Activated naive CD8-positive, alpha-beta T cell treated with anti-CD3 and anti-CD28 coated beads for 36 hours (primary cell): ENCODE measurements at places on chromosomes 1 and 21. TPM values are rescaled to one million over a fixed set of nuclear protein-coding genes. Genes with fewer than 3 reads are reported as not detected.

- H3K4me1 ChIP-seq = peaks cover 36% of the 10 kb centered on the region
- no peak overlapping the region for H3K27ac ChIP-seq
- peak overlapping the region; percentile 25 for H3K4me3 ChIP-seq
These were observed 7.9 kb upstream of the IBA57 start for GRCh38 chr1:228157729-228158126.

DNA sequence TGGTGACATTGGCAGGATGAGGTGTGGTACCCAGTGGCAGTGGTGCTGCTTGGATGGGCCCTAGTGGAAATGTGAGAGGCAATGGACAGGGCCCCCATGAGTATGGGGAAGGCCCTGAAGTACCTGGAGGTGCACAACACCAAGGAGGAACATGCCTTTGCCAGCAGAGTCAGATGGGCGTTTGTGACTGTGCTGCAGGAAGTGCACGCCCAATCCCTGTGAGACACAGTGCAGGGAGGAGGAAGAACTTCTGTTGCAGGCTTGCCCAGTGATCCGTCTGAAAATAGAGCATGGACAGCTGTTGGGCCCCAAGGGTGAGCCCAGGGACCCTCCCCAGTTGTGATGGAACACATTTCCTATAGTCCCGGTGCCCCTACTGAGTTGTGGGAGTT lies 42.7 kb downstream of the GJA5 start:
- DNase-seq = no peak
- peaks cover 29% of the 10 kb centered on the region for H3K27me3 ChIP-seq
- H3K36me3 ChIP-seq = no peaks in the 10 kb centered on the region
- no peak overlapping the region for H3K4me3 ChIP-seq
- no peaks in the 10 kb centered on the region for H3K4me1 ChIP-seq

DNA sequence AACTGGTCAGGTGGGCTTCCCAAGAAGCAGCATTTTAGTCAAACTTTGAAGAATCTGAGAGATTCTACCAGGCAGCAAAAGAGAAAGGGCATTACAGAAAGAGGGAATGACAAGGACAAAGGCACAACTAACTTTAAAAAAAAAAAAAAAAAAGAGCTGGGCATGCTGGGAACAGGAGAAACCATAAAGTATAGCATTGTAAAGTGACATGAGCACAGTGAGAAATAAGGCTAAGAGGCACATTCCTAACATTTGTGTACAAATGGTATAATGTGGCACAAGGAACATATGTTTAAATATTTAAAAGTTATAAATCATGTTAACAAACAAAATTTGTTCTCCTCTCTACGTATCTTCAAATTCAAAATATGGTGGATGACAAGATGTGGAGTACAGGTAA lies 69.6 kb downstream of the CLCA4 start:
- DNase-seq = no peak
- H3K36me3 ChIP-seq = peaks cover 7% of the 10 kb centered on the region
- peaks cover 5% of the 10 kb centered on the region for H3K4me1 ChIP-seq
- peaks cover 10% of the 10 kb centered on the region for H3K27me3 ChIP-seq
- H3K4me3 ChIP-seq = no peak overlapping the region

GRCh38 chr1:21069549-21069948 lies 107.1 kb downstream of the EIF4G3 start:
- peaks cover 3% of the 10 kb centered on the region for H3K36me3 ChIP-seq
- H3K27me3 ChIP-seq = no peaks in the 10 kb centered on the region
- no peak overlapping the region for H3K27ac ChIP-seq
- H3K4me3 ChIP-seq = no peak overlapping the region
- DNase-seq = no peak

GRCh38 chr1:233543338-233544255 lies 70.3 kb upstream of the KCNK1 start:
- no peaks in the 10 kb centered on the region for H3K36me3 ChIP-seq
- no peak overlapping the region for H3K27ac ChIP-seq
- H3K27me3 ChIP-seq = peaks cover 8% of the 10 kb centered on the region
- no peaks in the 10 kb centered on the region for H3K4me1 ChIP-seq

GRCh38 chr21:19609611-19610010 lies 1206.0 kb upstream of the TMPRSS15 start:
- H3K27ac ChIP-seq = no peak overlapping the region
- no peak overlapping the region for H3K4me3 ChIP-seq
- no peaks in the 10 kb centered on the region for H3K36me3 ChIP-seq
- H3K4me1 ChIP-seq = no peaks in the 10 kb centered on the region
- H3K27me3 ChIP-seq = peaks cover 4% of the 10 kb centered on the region

GRCh38 chr1:156627313-156627880 lies 8.2 kb downstream of the HAPLN2 start:
- no peak for DNase-seq
- H3K27ac ChIP-seq = no peak overlapping the region
- H3K27me3 ChIP-seq = peaks cover 80% of the 10 kb centered on the region

DNA sequence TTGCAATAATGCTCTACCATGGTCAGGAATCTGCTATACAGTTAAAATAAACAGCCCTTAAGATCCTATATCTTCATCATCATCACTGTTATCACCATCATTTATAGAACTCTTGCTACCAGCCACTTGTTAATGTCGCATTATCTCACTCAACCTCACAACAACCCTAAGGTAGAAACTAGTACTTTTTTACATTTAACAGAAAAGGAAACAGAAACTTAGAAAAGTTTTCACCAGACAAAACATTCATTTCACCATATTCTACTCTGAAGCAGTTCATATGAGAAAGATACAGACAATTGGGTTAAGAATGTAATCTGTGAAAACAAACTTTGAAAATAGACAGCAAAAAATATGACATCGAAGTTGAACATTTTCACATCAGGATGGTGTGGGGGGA lies 262.6 kb downstream of the ATG4C start:
- H3K36me3 ChIP-seq = no peaks in the 10 kb centered on the region
- no peak for DNase-seq
- H3K4me1 ChIP-seq = no peaks in the 10 kb centered on the region

The ZSWIM5 gene
- total RNA-seq = 0.37 TPM

DNA sequence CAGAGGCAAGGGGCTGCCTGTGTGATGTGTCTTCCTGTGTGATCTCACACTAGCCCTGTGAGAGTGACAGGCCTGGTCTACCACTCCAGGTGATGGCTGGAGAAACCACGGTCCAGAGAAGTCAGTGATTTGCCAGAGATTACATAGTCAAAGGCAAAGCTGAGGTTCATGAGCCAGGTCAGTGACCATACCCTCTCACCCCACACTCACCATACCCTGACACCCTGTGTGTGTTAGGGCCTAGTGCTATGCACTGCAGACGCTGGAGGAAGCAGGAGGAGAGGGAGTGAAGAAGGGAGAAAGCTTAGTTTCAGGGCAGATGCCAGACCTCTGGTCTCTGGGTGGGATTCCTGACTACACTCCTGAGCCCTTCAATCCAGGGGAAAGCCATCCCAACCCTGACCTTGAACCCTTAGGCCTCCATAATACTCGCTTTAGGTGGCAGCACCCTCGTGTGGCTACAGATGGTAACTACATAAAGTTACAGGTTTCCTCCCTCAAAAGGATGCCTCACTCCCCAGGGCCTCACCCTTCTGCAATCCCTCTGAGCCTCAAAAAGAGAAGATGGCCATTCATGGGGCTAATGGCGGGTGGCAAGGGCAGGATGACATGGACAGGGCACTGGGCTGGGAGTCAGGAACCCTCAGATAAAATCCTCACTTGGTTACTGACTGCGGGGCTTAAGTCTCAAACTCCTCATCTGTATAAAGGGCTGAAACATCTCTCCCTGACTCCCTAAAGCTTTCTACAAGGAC lies 20.8 kb upstream of the SDC3 start:
- no peak overlapping the region for H3K27ac ChIP-seq
- H3K36me3 ChIP-seq = peaks cover 1% of the 10 kb centered on the region
- peak; percentile 45 for DNase-seq

DNA sequence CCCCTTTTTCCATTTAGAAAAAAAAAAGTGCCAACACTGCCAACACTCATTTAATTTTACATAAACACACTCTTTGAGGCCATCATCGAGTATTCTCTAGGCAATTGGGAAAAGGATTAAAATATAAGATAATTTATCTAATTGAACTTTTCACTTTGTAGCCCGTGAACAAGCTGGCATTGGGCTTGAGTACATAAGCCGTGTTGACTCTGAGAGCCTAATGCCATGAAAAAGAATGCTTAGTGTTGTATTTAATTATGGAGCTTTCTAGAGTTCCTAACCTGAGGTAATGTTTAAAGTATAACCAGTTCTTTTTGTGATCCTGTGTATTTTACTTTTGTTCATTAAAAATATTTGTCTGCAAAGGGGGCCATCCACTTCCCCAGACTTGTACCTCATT lies 193.8 kb downstream of the LYPLAL1 start:
- H3K27me3 ChIP-seq = no peaks in the 10 kb centered on the region
- DNase-seq = no peak
- H3K4me3 ChIP-seq = no peak overlapping the region
- no peaks in the 10 kb centered on the region for H3K36me3 ChIP-seq

GRCh38 chr1:50454911-50455310 lies 31.7 kb upstream of the DMRTA2 start:
- H3K4me1 ChIP-seq = peaks cover 32% of the 10 kb centered on the region
- H3K4me3 ChIP-seq = no peak overlapping the region
- no peak overlapping the region for H3K27ac ChIP-seq
- no peaks in the 10 kb centered on the region for H3K27me3 ChIP-seq
- no peak for DNase-seq

The SLC1A7 gene
- not detected for total RNA-seq

The TTC22 gene
- 4.8 TPM for total RNA-seq

DNA sequence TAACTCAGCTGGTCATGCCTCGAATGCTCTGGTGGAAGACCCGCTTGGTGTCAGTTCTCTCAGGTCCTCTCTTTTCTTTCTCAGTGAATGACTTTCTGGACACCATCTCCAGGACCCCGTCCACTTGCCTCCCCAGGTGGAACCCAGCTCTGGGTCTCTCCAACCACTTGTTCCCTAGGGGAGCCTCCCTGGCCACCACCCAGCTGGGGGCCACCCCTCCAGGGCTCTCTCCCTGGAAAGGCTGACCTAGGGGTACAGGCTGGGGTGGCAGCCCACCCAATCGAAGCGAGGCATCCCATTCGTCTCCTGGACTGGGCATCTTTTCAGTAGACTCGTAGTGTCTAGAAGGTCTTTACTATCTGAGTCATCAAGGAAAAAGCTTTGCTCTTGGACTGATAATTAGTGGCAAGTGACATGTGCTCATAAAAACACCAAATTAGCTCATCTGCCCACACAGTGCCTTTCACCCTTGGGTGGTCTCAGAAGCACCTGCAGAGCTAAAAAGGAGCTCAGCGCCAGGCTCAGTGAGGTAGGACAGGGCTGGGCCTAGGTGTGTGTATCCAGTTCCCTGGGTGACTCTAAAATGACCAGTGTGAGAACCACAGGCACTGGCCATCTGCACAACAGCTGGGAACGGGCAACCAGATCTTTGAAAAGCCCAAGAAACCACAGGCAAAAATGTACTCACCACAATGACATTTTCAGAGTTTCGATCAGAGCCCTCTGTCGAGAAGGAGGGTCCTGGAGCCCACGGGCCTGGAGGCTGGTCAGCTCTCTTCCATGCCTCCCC lies 2.4 kb upstream of the PDXK start:
- no peak for DNase-seq
- peaks cover 18% of the 10 kb centered on the region for H3K27me3 ChIP-seq
- no peak overlapping the region for H3K4me3 ChIP-seq

GRCh38 chr1:223714849-223715603 lies 2.7 kb downstream of the CAPN2 start:
- no peak overlapping the region for H3K4me3 ChIP-seq
- peak overlapping the region; percentile 49 for H3K27ac ChIP-seq
- no peaks in the 10 kb centered on the region for H3K27me3 ChIP-seq
- no peak for DNase-seq
- H3K4me1 ChIP-seq = peaks cover 55% of the 10 kb centered on the region
- H3K36me3 ChIP-seq = peaks cover 7% of the 10 kb centered on the region

The ALDH4A1 gene
- 4.7 TPM for total RNA-seq

The MEF2D gene
- 25.7 TPM for total RNA-seq

DNA sequence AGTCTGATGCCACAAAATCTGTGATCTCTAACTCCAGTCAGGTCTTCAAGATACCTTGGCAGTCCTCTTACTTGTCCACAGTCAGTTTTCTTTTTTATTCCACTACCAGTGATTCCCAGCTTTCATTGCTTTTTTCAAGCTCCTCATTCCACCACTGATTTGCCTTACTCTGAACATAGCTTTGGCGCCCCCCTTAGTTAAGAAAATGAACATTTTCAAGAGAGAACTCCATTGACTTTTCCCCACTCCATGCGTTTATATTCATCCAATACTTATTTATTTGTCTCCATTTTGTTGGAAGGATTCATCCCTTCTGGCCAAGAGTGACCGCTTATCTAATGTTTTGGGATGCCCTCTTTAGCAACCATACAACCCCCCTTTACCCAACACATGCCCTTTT lies 33.9 kb upstream of the IPO9 start:
- no peak for DNase-seq
- H3K4me1 ChIP-seq = peaks cover 10% of the 10 kb centered on the region
- H3K27me3 ChIP-seq = no peaks in the 10 kb centered on the region
- no peaks in the 10 kb centered on the region for H3K36me3 ChIP-seq

- DNase-seq = no peak
- no peaks in the 10 kb centered on the region for H3K4me1 ChIP-seq
- H3K27ac ChIP-seq = no peak overlapping the region
- no peaks in the 10 kb centered on the region for H3K36me3 ChIP-seq
These were observed 27.7 kb downstream of the TNR start for GRCh38 chr1:175715742-175716141.

DNA sequence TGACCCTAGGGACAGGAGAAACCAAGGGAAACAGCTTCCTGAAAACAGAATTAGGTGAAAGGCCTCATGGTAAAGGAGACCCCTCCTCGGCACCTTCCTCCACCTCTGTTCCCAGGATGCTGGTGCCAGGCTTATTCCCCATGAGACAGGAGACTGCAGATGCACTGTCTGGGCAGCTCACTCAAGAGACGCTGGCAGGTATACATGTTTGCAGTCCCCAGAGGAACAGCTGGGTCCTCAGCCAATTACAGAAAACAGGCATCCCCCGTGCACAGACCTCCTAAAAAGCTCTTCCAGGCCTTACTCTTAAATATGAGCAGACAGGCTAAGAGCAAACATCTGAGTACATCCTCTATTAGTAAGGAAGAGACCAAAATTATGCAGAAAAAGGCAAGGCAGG lies 6.5 kb downstream of the CCSAP start:
- no peak overlapping the region for H3K4me3 ChIP-seq
- H3K27me3 ChIP-seq = no peaks in the 10 kb centered on the region
- H3K36me3 ChIP-seq = peaks cover 29% of the 10 kb centered on the region
- H3K27ac ChIP-seq = no peak overlapping the region
- DNase-seq = no peak

The DHCR24 gene
- total RNA-seq = 69.4 TPM

- no peaks in the 10 kb centered on the region for H3K4me1 ChIP-seq
- H3K36me3 ChIP-seq = peaks cover 4% of the 10 kb centered on the region
- H3K27ac ChIP-seq = no peak overlapping the region
- H3K27me3 ChIP-seq = no peaks in the 10 kb centered on the region
These were observed 292.4 kb downstream of the GRIK1 start for GRCh38 chr21:29647353-29647781.

DNA sequence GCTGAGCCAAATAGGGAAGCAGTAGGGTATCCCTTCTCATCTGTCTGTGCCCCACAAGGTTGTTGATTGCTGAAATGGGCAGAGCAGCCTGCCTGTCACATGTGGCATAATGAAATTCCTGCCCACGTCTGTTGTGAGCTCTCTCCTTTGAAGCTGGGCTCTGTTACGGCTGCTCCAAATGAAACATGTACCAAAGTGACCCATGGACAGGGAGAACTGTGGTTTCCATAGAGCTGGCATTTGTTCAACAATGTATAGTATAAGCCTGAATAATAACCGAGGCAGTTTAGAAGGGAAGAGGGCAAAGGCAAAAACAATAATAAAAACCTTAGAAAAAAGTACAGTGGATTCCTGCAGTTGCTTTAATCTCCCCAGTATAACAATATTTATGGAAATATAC lies 149.7 kb downstream of the LYPLAL1 start:
- peaks cover 8% of the 10 kb centered on the region for H3K36me3 ChIP-seq
- H3K27me3 ChIP-seq = no peaks in the 10 kb centered on the region
- no peak overlapping the region for H3K4me3 ChIP-seq
- no peak overlapping the region for H3K27ac ChIP-seq
